ENCODE measurements at places on chromosomes 2 and 18. TPM values are rescaled to one million over a fixed set of nuclear protein-coding genes. Genes with fewer than 3 reads are reported as not detected.

- no peaks in the 10 kb centered on the region for H3K27me3 ChIP-seq
- H3K27ac ChIP-seq, result no peak overlapping the region
- H3K4me3 ChIP-seq, result no peak overlapping the region
- no peaks in the 10 kb centered on the region for H3K4me1 ChIP-seq
- DNase-seq, result no peak
Observed at GRCh38 chr18:63431180-63431579, 8.9 kb upstream of the VPS4B start.

DNA sequence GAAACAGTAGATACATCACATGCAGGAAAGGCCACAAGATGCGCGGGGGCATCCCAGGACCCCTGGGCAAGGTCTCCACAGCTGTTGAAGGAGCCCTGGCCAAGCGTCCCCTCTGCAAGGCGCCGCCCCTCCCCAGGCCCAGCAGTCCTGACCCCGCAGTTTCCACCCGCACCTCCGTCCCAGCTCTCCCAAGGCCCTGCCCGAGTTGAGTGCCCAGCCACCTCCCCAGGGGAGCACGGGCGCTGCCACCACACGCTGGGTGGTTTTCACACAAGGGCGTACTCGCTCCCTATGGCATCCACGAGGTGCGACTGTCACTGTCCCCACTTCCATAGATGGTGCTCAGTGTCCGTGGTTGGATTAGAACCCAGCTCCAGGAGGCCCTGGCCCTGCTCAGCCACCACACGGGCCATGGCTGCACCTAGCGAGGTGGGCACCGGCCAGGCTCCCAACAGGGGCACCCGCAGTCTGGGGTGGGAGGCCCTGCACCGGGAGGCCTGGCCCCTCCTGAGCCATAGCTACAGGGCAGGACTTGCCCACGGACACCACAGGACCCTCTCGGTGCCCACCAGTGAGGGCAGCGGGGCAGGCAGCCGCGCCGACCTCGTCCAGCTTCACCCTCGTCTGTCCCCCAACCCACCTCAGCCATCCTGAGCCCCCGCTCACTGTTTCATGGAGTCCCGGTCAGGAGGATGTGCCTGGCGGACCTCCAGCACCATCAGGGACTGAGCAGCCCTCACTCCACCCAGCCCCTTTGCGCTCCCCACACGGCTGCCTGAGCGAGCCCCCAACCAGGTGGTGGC is 36.0 kb downstream of the KIF1A start:
- no peak for DNase-seq
- H3K36me3 ChIP-seq, result no peaks in the 10 kb centered on the region
- H3K27ac ChIP-seq, result no peak overlapping the region
- no peak overlapping the region for H3K4me3 ChIP-seq
- H3K4me1 ChIP-seq, result no peaks in the 10 kb centered on the region

- H3K36me3 ChIP-seq, result no peaks in the 10 kb centered on the region
- H3K4me3 ChIP-seq, result no peak overlapping the region
- H3K27ac ChIP-seq, result no peak overlapping the region
- no peak for DNase-seq
- no peaks in the 10 kb centered on the region for H3K27me3 ChIP-seq
Observed at GRCh38 chr2:33350632-33351031, 125.8 kb upstream of the RASGRP3 start.

- H3K36me3 ChIP-seq, result no peaks in the 10 kb centered on the region
- DNase-seq, result peak; percentile 40
- no peak overlapping the region for H3K4me3 ChIP-seq
- no peaks in the 10 kb centered on the region for H3K27me3 ChIP-seq
- peaks cover 23% of the 10 kb centered on the region for H3K4me1 ChIP-seq
Observed at GRCh38 chr2:43105586-43106558, 120.5 kb downstream of the ZFP36L2 start.

- H3K4me3 ChIP-seq, result peak overlapping the region; percentile 92
- DNase-seq, result no peak
- H3K36me3 ChIP-seq, result peaks cover 43% of the 10 kb centered on the region
- H3K4me1 ChIP-seq, result peaks cover 31% of the 10 kb centered on the region
- no peaks in the 10 kb centered on the region for H3K27me3 ChIP-seq
- peak overlapping the region; percentile 91 for H3K27ac ChIP-seq
Observed at GRCh38 chr2:74528600-74529356, 728 bp downstream of the AUP1 start.

- H3K36me3 ChIP-seq, result no peaks in the 10 kb centered on the region
- DNase-seq, result no peak
- H3K4me3 ChIP-seq, result no peak overlapping the region
- no peak overlapping the region for H3K27ac ChIP-seq
- peaks cover 8% of the 10 kb centered on the region for H3K4me1 ChIP-seq
- H3K27me3 ChIP-seq, result no peaks in the 10 kb centered on the region
Observed at GRCh38 chr2:19214682-19215391, 143.6 kb downstream of the OSR1 start.

PLGLB2 gene
- polyA plus RNA-seq, result not detected

CNGA3 gene
- 0.12 TPM for polyA plus RNA-seq

NXPH2 gene
- polyA plus RNA-seq, result not detected

C2orf78 gene
- not detected for polyA plus RNA-seq

IL1R1 gene
- polyA plus RNA-seq, result 109 TPM

OR6B2 gene
- polyA plus RNA-seq, result not detected
